ENCODE measurements at places on chromosomes 13 and 19.
A peak's percentile ranks its signal among the peaks of the same experiment; 100 is the strongest.

- no peak for DNase-seq
Observed at GRCh38 chr13:51148952-51149573, 38.0 kb upstream of the C13orf42 start.

- DNase-seq, result peak; percentile 46
Observed at GRCh38 chr19:16406356-16406755, 65.4 kb downstream of the EPS15L1 start.

DNA sequence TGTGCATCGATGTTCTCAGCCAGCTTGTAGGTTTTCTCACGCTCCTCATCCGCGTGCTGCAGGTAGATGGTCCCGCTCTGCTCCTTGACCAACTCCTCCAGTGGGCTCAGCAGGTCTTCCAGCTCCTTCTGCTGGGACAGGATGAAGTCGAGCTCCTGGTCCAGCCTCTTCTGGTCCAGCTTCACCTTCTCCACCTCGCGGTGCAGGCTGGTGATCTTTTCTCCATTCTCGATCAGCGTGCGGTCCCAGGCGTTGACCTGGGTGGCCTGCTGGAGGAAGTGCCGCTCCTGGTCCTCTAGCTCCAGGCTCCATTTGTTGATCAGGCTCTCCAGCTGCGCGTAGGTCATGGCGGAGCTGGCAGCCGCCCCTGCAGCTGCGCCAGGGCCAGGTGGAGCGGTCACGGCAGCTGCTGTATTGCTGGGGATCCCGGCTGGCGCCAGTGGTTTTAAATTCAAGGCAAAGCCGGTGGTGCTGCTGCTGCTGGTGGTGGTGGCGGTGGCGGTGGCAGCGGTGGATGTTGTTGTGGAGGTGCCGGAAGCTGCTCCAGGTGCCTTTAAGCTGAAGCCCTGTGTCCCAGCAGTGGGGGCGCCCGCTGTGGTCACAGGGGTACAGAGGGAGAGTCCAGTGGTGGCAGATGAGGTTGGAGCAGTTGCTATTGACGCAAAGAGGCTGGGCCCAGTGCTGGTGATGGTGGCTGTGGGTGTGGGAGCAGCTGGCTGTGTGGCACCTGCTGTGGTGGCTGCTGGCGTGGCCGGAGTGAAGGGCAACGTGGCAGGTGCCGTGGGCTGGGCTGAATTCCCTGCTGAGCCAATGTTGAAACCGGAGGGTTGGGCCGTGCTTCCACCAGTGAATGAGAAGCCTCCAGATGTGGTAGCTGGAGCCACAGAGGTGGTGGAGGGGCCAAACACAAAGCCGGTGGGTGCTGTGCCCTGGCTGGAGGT lies 12.1 kb upstream of the IL4I1 start:
- no peak for DNase-seq

DNA sequence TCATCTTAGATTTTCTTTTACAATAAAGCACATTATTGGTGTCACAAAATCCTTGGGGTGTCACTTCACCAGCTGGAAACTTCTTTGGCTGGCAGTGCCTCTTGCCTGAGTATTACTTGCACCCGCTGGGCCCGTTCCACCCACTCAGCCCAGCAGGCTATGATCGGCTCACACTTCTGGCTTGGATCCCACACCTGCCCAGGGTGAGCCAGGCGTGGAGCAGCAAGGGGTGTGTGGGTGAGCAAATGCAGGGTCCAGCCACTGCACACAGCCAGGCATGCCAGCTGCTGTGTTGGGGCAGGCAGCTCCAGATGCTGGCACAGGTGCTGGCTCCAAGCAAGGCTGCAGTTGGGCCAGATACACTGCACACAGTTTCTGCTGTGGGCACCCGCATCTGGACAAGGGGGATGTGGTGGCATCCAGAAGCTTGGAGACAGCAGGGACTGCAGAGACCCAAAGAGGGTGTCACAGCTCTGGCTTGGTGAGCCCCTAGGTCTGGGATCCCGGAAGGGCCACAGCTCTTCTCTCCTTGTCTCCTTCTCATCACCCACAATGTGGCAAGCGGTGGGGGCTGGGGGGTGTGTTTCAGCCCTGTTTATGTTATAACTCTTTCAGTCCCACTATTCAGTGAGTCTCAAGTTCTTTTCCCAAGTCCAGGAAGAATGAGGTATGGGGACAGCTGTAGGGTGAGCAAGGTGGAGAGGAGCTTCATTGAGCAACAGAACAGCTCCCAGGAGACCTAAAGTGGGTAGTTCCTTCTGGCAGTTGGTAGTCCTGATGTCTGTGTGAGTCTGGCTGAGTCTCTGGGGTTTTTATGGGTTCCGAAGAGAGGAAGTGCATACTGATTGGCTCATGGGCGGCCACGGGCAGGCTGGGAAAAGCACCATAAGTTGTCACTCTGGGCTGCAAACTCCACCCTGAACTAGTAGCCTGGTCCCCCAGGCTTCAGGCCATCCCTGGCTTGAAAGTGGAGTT lies 25.3 kb upstream of the TBC1D4 start:
- no peak for DNase-seq

- peak; percentile 83 for DNase-seq
Observed at GRCh38 chr13:109610517-109610916, 175.9 kb downstream of the IRS2 start.

DNA sequence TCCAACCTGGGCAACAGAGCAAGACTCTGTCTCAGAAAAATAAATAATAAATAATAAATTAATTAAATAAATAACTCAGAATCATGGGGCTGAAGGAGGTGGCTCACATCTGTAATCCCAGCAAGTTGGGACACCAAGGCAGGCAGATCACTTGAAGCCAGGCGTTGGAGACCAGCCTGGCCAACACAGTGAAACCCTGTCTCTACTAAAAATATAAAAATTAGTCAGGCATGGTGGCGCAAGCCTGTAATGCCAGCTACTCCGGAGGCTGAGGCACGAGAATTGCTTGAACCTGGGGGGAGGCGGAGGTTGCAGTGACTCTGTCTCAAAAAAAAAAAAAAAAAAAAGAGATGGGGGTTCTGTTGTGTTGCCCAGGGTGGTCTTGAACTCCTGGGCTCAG lies 7.2 kb downstream of the TMEM38A start:
- no peak for DNase-seq

DNA sequence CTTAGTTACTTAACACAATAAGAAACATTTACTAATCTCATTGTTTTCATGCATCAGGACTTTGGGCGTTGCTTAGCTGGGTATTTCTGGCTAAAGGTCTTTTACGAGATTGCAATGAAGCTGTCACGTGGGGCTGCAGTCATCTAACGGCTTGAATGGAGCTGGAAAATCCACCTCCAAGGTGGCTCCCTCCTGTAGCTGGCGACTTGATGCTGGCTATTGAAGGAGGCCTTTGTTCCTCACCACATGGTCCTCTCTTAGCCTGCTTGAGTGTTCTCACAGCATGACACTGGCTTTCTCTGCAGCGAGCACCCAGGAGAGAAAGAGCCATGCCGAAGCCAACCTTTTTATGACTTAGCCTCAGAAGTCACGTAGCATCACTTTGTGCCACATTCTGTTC lies 92.0 kb downstream of the NHLRC3 start:
- no peak for DNase-seq

DNA sequence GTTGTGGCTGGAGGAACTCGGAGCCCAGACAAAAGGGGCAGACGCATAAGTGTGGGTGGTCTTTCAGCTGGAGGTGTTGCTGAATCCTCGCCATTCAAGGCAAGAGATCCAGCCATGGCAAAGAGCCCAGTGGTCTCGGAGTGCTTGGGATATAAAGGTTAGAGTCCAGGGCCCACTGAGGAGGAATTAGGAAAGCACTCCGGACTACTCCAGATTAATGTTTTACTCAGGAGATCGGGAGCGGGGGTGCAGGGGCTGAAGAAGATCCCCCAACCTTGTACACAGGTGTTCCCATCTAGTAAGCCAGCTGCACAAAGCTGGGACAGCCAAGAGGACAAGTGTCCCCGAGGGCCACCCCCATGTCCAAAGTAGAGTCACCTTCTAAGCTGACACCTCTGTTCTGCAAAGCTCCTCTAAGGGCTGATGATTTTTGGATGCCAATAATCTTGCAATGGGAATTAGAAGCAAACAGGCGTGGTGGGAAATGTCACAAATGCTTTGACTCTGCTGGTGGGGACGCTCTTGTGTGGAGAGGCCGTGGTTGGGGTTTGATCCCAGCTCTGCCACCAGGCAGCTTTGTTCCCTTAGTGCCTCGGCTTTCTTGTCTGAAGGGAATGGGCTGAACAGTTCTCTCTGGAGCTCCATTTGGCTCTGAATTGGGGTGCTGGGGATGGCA lies 194.3 kb upstream of the SOX1 start:
- no peak for DNase-seq

DNA sequence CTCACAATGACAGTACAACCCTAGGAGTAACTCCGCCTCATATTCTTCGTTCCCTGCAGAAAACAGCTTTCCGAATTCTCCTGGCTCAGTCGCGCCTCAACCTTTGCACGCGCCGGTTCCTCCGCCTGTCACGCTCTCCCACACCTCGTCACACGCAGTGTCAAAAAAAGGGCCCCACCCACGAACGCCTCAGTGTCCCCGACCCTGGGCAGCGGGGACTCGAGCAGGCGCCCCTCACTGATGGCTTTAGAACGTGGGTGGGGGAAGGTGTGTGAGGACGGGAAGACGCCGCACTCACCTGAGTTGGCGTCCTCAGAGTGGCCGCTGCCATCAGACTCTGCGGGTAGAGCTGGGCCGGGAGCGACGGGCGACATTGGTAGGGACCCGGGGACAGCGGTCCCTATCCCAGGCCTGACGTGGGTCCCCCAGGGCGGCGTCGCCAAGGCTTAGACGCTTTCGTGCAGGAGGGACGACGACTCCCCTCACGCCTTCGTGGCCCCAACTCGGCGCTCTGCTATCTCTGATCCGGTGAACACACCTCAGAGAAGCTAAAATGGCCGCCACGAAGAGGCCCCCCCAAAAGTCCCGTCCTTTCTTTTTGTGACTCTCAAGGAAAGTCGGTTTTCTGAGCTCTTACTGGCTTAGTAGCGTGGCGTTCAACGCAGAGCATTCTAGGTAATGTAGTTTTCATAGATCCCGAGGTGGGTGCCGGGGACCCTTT lies at the start of gene ZNF154:
TSS of gene ZNF154 (minus strand) at position 564 of the 721 bp plus-strand sequence. CDS start at position 331, 233 bp downstream.
- DNase-seq, result peak; percentile 84

DNA sequence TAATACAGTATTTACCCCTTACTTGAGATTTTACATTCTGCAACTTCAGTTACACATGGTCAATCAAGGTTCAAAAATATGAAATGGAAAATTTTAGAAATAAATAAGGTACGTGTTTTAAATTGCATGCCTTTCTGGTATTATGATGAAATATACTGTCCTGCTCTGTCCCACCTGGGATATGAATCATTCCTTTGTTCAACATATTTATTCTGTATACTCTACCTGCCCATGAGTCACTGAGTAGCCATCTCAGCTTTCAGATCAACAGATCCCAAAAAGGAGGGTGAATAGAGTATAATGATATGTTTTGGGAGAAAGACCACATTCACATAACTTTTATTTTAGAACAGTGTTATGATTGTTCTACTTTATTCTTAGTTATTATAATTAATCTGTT lies 37.8 kb downstream of the STOML3 start:
- no peak for DNase-seq

GRCh38 chr19:29745253-29745652 lies 30.2 kb upstream of the C19orf12 start:
- DNase-seq, result peak; percentile 47

DNA sequence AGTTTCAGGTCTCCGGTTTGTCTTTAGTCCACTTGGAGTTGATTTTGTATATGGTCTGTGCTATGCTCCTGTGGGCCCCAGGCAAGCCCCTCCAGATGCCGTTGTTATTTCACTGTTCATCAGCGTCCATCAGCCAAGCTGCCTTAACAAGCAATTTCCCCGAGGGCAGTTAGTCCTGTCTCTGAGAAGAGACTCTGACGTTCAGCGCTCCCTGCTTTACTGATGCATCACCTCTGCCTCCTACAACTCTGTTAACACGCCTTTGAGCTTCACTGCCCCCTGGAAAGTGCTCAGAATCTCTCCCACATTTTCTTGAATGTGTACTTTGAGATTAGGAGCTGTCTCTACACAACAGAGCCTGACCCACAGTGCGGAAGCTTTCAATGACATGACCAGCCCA lies 41.8 kb upstream of the UBAC2 start:
- DNase-seq, result no peak

DNA sequence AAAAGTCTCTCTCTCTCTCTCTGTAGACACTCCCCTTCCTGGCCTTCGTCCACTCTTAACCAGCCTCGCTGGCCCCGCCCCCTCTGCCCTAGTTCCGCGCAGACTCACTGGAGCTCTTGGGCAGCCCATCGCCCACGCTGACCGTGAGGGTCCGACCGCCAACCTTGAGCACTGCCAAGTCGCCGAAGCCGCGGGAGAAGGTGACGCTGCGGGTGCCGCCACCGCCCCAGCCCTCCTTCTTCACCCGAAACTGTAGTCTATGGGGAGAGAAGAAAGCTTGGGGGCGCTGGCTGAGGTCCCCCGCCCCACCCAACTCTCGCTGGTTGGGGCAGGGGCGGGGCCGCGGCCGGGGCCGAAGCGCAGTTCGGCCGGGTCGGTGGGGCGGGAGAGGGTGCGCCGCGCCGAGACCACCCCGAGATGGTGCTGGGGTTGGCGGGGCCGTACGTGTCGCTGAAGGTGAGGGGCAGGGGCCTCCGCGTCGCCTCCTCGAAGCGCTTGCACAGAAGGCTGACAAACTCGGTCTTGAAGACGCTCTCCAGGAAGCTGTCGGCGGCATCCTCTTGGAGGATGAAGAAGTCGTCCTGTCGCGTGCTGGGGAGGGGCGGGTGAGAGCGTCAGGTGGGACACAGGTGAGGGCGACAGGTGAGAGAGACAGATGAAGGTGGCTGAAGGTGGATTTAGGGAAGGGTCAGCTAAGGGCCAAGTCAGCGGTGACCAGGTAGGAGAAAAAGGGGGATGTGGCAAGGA lies 12.6 kb upstream of the ZNF414 start:
- peak; percentile 85 for DNase-seq

- DNase-seq, result peak; percentile 82
Observed at GRCh38 chr13:19601749-19602725, 31.4 kb upstream of the MPHOSPH8 start.

DNA sequence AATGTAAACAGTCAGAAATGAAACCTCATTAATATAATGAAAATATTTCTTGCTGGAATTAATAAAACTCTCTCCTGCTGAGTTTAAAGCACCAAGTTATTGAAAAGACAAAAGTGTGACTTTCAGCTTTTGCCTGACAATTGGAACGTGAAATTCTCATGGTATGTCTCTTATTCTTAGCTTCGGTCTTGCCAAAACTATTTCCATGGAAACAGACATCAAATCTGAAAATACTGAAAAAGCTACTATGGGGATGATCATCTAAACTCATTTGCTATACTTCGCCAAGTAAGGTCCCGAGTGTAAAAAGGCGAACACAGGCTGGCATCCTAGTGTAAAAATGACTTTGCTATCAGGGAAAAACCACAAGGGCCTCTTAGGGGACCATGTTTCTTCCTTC lies 22.8 kb downstream of the HTR2A start:
- no peak for DNase-seq

- no peak for DNase-seq
Observed at GRCh38 chr19:4493104-4493928, 21.2 kb downstream of the HDGFL2 start.

DNA sequence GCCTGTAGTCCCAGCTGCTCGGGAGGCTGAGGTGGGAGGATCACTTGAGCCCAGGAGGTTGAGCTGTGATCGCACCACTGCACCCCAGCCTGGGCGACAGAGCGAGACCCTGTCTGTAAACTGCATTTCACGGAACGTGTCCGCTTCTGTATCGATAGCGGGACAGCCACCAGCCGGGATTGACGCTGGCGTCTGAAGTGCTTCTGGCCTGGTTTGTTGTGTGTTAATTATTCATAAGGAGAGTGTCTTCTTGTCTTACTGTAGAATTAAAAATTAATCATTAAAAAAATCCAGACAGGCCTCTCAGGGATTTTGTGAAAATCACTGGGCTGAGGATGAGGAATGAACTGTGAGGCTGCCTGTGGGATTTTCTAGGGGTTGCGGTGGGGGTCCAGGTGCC lies 16.2 kb upstream of the MISP start:
- no peak for DNase-seq

GRCh38 chr13:94431987-94432386 lies 47.5 kb downstream of the DCT start:
- no peak for DNase-seq

GRCh38 chr13:52737451-52737850 lies 2.2 kb downstream of the CNMD start:
- DNase-seq, result no peak

Data from spleen (tissue), 13 donors.